ENCODE measurements at places on chromosomes 6 and 20. TPM values are rescaled to one million over a fixed set of nuclear protein-coding genes. Genes with fewer than 3 reads are reported as not detected.

- H3K4me1 ChIP-seq, result no peaks in the 10 kb centered on the region
- no peaks in the 10 kb centered on the region for H3K36me3 ChIP-seq
- no peak overlapping the region for H3K27ac ChIP-seq
- no peak for DNase-seq
- no peak overlapping the region for H3K4me3 ChIP-seq
Observed at GRCh38 chr6:3292431-3293197, 33.9 kb downstream of the PSMG4 start.

- no peak for DNase-seq
- H3K27me3 ChIP-seq, result no peaks in the 10 kb centered on the region
- H3K4me3 ChIP-seq, result no peak overlapping the region
- H3K4me1 ChIP-seq, result no peaks in the 10 kb centered on the region
- H3K27ac ChIP-seq, result no peak overlapping the region
Observed at GRCh38 chr6:146965110-146965689, 239.0 kb upstream of the STXBP5 start.

DNA sequence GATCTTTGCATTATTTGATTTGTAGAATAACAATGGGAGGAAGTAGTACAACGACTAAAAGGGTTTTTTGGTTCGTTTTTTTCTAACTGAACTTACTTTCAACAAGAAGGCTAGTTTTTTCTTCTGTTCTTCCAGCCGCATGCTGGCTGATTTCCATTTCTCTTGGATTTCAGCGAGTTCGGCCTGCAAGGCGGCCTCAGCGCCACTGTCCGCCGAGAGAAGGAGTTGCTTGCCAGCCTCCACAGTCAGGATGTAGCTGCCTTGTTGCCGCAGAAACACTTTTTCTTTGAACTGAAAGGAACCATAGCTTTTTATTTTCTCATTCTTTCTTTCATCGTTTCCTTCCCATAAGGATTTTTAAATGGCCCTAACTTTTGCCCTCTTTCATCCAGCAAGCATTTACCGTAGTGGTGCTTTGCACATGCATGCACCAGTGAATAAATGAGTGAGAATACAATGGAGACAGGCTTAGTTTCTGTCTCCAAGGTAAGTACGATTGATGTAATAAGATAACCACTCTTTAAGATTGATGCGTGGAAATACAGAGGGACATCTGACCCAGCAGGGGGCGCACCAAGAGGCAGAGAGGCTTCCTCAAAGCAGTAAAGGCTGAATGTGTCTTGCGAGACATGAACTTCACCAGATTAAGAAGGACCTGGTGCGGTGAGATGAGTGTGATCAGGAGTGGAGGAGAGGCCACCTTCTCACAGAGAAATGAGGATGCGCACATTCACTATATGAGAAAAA, 398.8 kb downstream of the ESR1 start:
- peaks cover 1% of the 10 kb centered on the region for H3K27me3 ChIP-seq
- no peak for DNase-seq
- peak overlapping the region; percentile 2 for H3K27ac ChIP-seq
- H3K4me1 ChIP-seq, result no peaks in the 10 kb centered on the region

Gene FOXQ1
- polyA plus RNA-seq, result not detected

Gene MBOAT1
- not detected for polyA plus RNA-seq

GRCh38 chr6:131803007-131803769, 4.6 kb upstream of the ENPP1 start:
- peaks cover 1% of the 10 kb centered on the region for H3K27me3 ChIP-seq
- no peak overlapping the region for H3K27ac ChIP-seq
- DNase-seq, result no peak
- peaks cover 16% of the 10 kb centered on the region for H3K4me1 ChIP-seq
- no peaks in the 10 kb centered on the region for H3K36me3 ChIP-seq

- H3K27me3 ChIP-seq, result peaks cover 4% of the 10 kb centered on the region
- no peak overlapping the region for H3K4me3 ChIP-seq
- no peak overlapping the region for H3K27ac ChIP-seq
- no peaks in the 10 kb centered on the region for H3K36me3 ChIP-seq
- H3K4me1 ChIP-seq, result no peaks in the 10 kb centered on the region
Observed at GRCh38 chr6:96760153-96760687, 77.1 kb downstream of the GPR63 start.

DNA sequence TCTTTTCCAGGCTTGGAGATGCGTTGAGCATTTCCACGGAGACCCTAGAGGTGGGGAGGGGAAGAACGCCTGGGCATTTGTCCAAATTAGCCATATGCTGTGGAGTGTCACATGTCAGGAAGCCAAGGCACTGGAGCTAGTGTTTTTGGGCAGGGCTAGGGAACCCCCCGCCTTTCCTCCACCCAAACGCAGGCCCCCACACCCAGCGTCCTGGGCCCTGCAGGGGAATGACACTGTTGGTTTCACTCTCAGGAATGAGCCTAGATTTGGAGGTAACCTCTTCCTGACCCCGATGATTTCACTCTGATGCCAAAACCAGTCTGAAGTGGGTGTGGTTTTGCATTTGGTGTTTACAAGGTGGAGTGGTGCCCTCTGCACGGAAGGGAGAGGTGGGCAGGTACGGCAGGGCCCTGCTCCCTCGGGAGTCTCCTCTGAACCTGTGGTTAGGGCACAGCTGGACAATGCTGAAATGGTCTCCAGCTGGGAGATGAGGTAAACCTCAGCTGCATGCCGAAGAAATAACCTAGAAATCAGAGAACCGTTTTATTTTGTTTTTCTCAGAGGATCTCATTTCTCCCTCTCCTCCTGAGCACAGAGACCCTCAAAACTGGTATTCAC, 29.5 kb downstream of the MTHFD1L start:
- H3K27me3 ChIP-seq, result peaks cover 6% of the 10 kb centered on the region
- H3K4me3 ChIP-seq, result no peak overlapping the region
- H3K27ac ChIP-seq, result no peak overlapping the region
- H3K4me1 ChIP-seq, result peaks cover 22% of the 10 kb centered on the region
- H3K36me3 ChIP-seq, result peaks cover 3% of the 10 kb centered on the region
- DNase-seq, result no peak

DNA sequence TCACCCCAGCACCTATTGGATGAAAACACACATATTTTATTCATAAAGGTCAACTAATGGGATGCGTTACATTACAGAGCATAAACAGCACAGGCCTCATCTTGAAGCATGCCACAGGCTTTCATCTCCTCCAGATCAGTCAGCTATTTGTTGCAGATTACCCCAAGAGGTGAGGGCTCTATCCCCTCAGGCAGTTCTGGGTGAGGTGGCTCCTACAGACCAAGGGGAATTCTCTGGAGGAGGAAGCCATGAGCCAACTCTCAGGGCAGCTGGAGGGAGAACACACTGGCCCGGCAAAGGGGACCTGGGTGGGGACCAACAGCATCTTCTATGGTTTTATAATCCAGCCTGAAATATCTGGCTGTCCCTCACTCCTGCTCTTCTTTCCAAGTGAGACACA, 126.4 kb upstream of the BTBD3 start:
- no peak overlapping the region for H3K27ac ChIP-seq
- H3K27me3 ChIP-seq, result peaks cover 2% of the 10 kb centered on the region
- no peak for DNase-seq
- H3K4me3 ChIP-seq, result no peak overlapping the region

GRCh38 chr20:22525069-22525820, 59.1 kb downstream of the FOXA2 start:
- no peak for DNase-seq
- no peaks in the 10 kb centered on the region for H3K4me1 ChIP-seq
- no peak overlapping the region for H3K4me3 ChIP-seq
- H3K36me3 ChIP-seq, result no peaks in the 10 kb centered on the region
- no peaks in the 10 kb centered on the region for H3K27me3 ChIP-seq

DNA sequence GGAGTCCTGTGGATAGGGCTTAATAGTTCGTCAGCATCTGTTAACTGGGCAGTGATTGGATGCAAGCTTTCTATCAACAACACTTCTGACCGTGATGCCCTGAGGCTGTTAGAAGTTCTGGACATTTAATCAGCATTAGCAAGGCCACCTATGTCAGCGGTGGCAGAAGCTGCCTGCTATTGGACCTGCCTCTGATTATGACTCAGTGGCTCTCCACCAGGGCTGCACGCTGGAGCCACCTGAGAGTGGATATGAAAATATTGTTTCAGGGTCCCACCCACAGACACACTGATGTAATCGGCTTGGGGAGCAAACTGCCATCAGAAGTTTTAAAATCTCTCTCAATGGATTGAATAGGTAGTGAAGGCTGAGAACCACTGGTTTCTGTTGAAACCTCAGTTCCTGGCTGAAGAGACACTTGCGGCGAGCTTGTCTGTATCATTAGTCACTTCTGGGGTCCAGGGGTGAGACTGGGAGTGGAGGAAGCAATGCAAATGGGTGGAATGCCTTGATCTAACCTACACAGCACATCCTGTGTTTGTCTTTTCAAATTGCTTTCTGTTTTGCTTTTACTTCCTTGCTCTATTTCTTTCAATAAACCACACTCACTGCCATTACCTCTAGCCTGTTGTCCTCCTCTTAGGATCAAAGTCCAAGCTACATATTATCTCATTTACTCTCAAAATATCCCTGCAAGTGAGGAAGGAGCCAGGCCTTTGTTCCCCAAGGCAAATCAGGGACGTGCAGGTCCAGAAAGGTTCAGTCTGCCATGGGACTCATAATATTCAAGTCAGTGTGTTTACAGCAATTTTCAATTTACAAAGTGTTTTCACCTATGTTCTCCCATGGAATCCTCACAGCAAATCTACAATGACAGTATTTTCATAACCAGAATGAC, 4.2 kb downstream of the CLIC5 start:
- H3K4me3 ChIP-seq, result peak overlapping the region; percentile 81
- H3K36me3 ChIP-seq, result no peaks in the 10 kb centered on the region
- DNase-seq, result peak; percentile 74
- H3K4me1 ChIP-seq, result peaks cover 60% of the 10 kb centered on the region
- peaks cover 6% of the 10 kb centered on the region for H3K27me3 ChIP-seq
- H3K27ac ChIP-seq, result peak overlapping the region; percentile 73

- no peaks in the 10 kb centered on the region for H3K36me3 ChIP-seq
- no peak for DNase-seq
- H3K4me1 ChIP-seq, result no peaks in the 10 kb centered on the region
- peaks cover 2% of the 10 kb centered on the region for H3K27me3 ChIP-seq
Observed at GRCh38 chr6:75532521-75532920, 38.9 kb upstream of the FILIP1 start.

- peak overlapping the region; percentile 62 for H3K4me3 ChIP-seq
- H3K36me3 ChIP-seq, result no peaks in the 10 kb centered on the region
- peaks cover 6% of the 10 kb centered on the region for H3K27me3 ChIP-seq
- H3K4me1 ChIP-seq, result peaks cover 14% of the 10 kb centered on the region
- no peak overlapping the region for H3K27ac ChIP-seq
- DNase-seq, result no peak
Observed at GRCh38 chr6:121437851-121438651, 2.6 kb downstream of the GJA1 start.

DNA sequence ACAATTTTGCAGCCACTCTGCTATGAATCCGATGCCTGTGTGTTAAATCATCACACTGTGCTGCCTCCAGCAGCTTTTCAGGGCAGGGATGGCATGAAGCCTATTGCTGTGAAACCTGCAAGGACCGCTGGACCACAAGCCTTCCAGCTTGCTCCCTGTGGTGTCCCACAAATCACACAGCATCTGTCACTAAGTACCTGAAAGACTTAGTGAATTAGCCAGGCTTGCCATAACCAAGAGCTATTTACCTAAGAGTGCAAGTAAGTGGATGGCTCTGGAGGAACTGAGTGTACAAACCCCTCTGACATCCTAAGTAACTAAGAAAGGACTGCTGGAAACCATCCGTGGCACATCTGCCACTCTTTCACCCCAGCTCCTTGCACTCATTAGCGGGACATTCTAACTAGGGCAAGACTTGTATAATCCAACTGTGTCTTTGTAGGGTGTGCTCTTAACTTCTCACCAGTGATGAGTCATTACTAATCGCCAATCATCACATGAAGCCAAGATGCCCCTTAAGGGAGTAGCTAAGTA, 34.7 kb downstream of the FOXQ1 start:
- H3K4me3 ChIP-seq, result no peak overlapping the region
- peaks cover 4% of the 10 kb centered on the region for H3K27me3 ChIP-seq
- H3K27ac ChIP-seq, result no peak overlapping the region

- no peak for DNase-seq
- peak overlapping the region; percentile 89 for H3K4me3 ChIP-seq
- peaks cover 33% of the 10 kb centered on the region for H3K27me3 ChIP-seq
- peak overlapping the region; percentile 33 for H3K27ac ChIP-seq
Observed at GRCh38 chr20:43984587-43984986, 69.9 kb downstream of the TOX2 start.

Gene TBCC
- polyA plus RNA-seq, result 140 TPM

Gene CST5
- not detected for polyA plus RNA-seq

Gene EFCAB8
- polyA plus RNA-seq, result 0.20 TPM

Gene C6orf15
- not detected for polyA plus RNA-seq

DNA sequence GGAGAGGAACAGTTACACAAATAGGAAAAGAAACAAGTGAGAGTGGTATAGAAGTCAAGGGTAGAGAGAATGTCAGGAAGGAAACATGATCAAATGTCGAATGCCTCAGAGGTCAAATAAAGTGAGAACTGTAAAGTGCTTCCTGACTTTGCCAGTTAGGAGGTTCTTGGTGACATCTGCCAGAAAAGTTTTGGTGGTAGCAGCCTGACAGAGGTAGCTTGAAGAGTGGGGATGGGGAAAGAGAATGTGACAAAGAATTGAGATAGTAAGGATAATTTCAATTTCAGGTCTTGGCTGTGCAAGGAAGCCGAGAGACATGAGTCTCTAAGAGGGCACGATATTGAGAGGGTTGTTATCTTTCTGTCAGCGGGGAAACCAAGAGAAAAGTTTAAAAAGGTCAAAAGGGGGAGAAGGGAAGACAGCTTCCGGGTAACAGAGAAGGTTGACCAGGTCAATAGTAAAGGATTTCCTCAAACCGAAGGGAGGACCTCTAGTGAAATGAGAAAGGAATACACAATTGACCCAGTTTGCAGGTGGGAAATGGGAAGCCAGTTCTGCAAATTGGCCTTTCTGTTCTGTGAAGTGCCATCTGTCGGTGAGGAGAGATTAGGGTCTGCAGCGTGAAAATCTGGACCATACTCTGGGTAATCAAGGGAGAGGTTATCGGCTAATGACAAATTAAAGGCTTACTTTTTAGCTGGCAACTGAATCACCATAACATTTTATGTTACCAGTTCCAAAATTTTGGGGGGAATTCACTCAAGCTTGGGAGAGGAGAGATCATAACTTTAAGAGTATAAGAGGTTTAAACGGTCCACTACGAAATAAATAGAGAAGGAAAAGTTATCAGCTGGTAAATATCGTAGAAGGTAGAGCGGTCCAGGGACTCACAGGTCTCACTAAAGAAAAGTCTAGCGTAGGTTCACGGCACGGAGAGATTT, 973 bp upstream of the BRD2 start:
- peaks cover 36% of the 10 kb centered on the region for H3K27me3 ChIP-seq
- H3K4me3 ChIP-seq, result peak overlapping the region; percentile 99
- peak; percentile 41 for DNase-seq
- peak overlapping the region; percentile 100 for H3K27ac ChIP-seq
- peaks cover 57% of the 10 kb centered on the region for H3K4me1 ChIP-seq
- no peaks in the 10 kb centered on the region for H3K36me3 ChIP-seq

GRCh38 chr6:53059648-53060589, 5.3 kb upstream of the FBXO9 start:
- no peak overlapping the region for H3K27ac ChIP-seq
- H3K27me3 ChIP-seq, result no peaks in the 10 kb centered on the region
- H3K4me3 ChIP-seq, result peak overlapping the region; percentile 95
- no peak for DNase-seq
